ENCODE measurements at places on chromosomes 5 and 9. TPM values are rescaled to one million over a fixed set of nuclear protein-coding genes. Genes with fewer than 3 reads are reported as not detected.

- H3K4me3 ChIP-seq: no peak overlapping the region
- H3K27me3 ChIP-seq: no peaks in the 10 kb centered on the region
- H3K4me1 ChIP-seq: no peaks in the 10 kb centered on the region
- H3K27ac ChIP-seq: no peak overlapping the region
- no peaks in the 10 kb centered on the region for H3K36me3 ChIP-seq
Measured at GRCh38 chr9:116662646-116663310, 24.3 kb upstream of the TRIM32 start.

DNA sequence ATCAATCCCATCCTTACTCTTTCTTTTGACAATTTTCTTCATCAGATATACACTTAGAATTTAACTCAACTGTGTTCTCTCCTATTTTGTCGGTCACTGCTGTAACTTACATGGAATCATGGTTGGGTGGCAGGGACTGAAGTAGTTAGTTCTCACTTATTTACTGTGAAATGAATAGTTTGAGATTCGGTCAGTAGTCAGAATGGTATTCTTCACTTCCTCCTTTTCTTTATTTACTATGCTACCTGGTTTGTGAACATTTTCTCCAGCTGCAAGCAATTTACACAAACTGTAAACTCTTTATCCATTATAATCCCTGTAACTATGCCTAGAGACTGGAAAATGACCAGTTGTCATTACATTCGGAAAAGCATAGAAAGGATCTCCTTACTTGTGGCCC lies 41.5 kb upstream of the GDNF start:
- no peak overlapping the region for H3K27ac ChIP-seq
- no peaks in the 10 kb centered on the region for H3K36me3 ChIP-seq
- H3K27me3 ChIP-seq: peaks cover 7% of the 10 kb centered on the region
- H3K4me3 ChIP-seq: no peak overlapping the region

DNA sequence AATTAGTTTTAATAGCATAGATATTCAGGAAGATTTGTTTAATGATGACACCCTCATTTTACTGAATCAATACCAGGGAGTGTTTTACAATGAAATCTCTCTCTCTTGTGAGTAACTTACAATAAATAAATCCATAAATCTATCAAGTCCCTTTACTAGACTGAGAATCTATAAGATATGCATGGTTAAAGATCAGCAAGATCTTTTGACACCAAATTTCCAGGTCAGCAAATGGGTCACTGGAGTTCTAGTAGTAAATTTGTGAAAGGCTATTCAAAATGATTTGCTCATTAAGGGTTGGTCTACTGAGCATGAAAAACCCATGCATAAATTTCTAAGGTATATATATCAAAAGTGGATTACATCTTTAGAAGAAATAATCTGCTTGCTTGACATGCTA lies 512.1 kb upstream of the ITGA1 start:
- DNase-seq: no peak
- no peaks in the 10 kb centered on the region for H3K27me3 ChIP-seq
- no peak overlapping the region for H3K27ac ChIP-seq
- H3K4me3 ChIP-seq: no peak overlapping the region
- no peaks in the 10 kb centered on the region for H3K36me3 ChIP-seq

CATSPER3 gene
- 0.98 TPM for total RNA-seq

All from activated B cell treated with CpG ODN at 0.5 μM for 24 hours (primary cell).